ENCODE measurements at places on chromosomes 16 and 17.

GRCh38 chr17:68453991-68454665 is 3.2 kb downstream of the WIPI1 start:
- no peak for DNase-seq

DNA sequence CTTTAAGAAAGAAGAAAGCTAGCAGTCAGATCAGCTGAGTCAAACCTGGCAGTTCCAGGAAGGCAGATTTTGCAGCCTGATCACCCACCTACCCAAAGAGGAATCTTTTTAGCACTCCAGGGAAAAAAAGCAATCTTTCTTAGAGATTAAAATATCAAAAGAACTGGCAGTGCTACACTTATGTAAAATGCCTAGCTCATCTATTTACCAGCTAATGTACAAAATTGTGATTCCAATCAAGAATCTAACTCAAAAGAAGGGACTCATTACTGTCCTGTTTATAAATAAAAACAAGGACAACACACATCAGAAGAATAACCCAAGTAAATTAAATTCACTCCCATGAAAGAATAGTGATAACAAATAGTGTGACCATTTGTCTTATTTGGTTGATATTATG is 222.4 kb upstream of the ERCC4 start:
- DNase-seq, result no peak

DNA sequence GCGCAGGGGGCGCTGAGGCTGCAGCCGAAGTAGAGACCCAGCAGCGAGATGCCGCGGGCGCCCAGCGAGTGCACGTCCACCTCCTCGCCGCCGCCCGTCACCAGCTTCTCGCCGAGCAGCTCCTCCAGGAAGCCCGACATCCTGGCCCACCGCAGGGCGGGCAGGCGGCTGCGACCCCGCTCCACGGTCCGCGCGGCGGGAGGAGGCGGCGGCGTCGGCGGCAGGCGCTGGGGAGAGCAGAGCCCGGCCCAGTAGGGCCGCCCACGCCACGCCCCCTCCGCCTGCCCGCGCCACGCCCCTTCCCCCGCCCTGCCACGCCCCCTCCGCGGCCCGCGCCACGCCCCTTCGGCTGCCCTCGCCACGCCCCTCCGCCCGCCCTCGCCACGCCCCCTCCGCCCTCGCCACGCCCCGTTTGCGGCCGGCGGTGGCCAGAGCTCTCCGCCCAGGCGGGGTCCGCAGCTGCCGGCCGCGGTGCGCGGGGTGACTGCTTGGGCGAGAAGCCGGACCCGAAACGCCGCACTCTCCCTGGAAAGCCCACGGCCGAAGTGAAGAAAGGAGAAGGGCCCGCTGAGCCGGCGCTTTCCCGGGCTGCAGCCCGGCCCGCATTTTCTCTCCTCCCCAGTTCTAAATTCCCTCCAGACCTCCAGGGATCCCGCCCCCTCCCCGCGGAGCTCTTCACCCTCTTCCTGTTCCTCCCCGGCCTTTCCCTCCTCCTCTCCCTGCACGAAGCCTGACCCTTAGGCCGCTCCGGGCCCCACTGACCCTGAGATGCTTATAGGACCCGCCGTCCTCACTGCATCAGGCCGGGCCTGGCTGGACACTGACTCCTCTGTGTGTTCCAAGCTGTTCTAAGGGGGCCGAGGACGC is at the start of gene NXN:
Gene NXN, minus strand, starts transcription at position 238 of the 867 bp plus-strand sequence.
- no peak for DNase-seq

- DNase-seq, result no peak
Observed at GRCh38 chr17:66813296-66813695, 21.6 kb upstream of the CACNG5 start.

- no peak for DNase-seq
Observed at GRCh38 chr17:78939615-78940014, 14.4 kb upstream of the TIMP2 start.

- DNase-seq, result peak; percentile 93
Observed at GRCh38 chr17:37493249-37494027, 3.7 kb downstream of the DUSP14 start.

- no peak for DNase-seq
Observed at GRCh38 chr17:60664022-60664421, 13.6 kb upstream of the BCAS3 start.

DNA sequence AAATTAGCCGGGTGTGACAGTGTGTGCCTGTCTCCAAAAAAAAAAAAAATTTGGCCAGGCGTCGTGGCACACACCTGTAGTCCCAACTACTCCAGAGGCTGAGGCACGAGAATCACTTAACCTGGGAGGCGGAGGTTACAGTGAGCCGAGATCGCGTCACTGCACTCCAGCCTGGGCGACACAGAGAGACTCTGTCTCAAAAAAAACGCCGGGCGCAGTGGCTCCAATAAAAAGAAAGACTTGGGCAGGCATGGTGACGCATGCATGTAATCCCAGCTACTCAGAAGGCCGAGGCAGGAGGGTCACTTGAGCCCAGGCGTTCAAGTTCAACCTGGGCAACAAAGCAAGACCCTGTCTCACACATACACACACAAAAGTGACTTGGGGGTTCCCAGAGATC is 3.6 kb downstream of the LSM12 start:
- DNase-seq, result no peak

DNA sequence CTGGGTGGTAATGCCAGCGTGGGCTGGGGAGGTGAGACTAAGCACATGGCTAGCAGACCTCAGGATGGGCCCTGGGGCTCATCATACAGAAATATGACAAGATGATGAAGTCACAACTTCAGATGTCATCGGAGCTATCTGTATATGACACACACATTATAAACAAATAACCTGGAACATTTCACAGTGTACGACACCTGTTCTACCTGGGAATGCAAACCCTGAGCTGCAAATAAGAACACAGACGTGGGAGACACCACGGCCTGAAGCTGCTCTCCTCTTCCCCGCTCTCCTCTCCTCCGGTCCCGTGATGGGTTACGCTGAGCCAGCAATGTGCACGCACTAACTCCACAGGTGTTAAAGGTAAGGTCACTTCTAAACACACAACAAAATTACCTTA is 4.9 kb downstream of the PLD6 start:
- no peak for DNase-seq

DNA sequence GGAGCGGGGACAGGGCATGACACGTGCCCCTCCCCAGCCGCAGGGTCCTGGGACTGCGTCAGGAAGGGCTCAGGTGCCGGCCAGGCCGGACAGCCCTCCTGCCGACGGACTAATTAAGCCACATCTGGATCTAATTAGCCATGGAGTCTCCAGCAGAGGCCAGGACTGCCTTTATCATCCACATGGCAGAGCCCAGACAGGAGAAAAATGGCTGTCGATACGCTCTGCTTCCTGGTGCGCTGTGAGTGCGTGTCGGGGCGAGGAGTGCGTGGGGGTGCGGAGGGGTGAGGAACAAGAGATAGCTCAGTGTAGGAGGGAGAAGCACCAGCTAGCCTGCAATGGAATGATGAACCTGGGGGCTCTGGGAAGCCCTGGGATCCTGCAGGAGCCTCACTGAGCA is 218.8 kb downstream of the IRF8 start:
- DNase-seq, result no peak

DNA sequence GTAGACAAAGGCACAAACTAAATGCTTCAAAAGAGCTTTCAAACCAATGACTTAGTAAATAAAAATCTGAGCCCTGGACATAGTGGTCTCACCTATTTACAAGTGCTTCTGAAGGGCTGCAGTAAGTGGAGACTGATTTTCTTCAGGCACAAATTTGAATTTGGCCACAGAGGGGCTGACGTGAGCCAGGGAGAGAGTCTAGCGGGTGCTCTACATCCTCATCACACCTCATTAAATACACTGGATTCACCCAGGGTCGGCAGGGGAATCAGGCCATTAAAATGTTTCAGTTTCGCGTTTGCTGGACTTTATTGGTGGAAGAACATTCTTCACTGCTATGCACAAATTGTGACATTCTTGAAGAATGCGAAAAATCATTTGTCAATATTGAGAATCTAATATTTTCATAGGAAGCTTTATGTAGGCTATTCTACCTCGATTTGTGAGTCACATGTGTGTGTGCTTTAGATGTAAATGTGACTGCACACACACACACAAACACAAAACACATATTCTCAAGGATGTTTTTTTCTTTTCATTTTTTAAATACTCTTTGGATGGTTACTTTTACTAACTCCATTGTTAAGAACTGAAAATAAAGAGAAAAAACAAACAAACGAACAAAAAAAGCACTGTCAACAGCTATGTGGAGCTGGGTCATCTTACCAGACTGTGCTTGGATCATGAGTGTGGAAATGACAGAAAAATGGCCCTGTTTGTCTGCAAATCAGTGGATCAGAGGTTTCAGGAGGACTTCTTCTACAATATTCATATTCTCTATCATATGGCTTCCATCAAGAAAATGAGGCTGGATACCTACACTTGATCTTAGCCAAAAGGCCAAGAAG is 58.9 kb downstream of the CDH11 start:
- no peak for DNase-seq

GRCh38 chr16:24668481-24669061 is 60.9 kb upstream of the TNRC6A start:
- peak; percentile 53 for DNase-seq

DNA sequence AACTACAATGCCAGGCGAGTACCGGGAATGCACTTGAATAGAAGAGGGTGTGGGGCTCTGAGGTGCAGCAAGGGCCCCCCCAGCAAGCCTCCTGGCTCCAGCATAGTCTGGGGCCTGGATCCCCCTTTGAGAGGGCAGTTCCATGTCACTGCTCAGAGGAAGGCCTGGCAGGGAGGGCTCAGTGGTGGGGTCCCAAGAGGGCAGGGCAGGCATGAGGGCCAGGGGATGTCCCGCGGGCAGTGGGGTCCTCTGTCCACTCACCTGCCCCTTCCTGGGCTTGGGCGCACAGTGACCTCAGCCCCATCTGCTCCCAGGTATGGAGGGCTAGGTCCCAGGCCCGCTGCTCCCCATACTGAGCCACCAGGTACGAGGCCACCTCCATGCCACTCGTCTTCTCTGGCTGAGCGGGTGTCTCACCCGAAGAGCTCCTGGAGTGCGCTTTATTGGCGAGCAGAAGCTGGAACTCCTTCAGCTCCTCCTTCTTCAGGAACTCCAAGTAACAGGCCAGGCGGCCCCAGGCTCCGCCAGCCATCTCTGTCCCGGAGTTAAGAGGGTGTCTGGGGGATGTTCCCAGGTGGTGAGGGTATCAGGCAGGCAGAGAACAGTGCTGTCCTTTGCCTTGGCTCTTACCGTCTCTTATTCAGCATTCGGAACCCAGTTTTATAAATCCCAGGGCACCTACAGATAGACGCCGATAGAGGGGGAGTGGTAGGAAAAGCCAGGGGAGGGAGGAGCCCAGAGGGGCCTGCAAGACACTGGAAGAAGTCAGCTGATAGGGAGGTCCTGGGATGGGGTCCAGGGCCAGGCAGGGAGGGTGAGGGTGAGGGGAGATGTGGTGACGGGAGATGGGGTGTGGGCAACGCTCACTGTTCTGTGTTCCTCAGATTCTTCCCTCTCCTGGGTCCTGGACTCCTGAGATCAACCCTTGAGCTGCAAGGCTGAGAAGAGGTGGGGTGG is 605 bp downstream of the NLRP1 start:
- no peak for DNase-seq

DNA sequence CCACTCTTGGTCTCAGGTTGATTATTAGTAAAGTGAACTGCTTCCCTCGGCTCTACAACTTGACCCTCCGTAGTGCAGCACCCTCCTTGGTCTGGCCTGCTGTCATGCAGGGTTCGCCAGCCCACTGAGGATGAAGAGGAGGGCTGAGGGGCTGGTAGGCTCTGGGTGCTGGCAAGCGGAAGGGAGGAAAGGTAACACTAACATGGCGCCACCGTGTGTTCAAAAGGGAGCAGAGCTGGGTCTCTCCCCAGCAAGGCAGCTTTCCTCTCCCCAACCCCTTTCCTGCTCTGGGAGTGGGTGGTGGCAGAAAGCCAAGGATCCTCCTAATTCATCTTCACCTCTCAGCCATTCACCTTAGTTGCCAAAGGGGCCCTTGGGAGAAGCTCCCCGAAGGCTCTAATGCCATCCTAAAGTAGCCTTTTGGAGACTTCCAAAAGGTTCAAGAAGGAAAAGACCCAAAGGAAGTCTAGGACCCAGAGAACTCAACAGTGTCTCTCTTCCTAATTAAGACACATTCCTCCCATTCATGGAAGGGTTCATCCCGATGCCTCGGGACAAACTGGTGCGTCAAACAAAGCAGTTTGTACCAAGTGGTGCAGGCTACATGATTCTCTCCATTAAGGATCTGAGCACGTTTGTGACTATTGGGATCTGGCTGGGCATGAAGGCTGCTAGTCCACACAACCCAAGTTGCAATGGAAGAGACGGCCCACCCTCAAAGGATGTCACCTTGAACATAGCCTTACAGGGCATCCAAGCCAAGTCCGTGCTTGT is 90.8 kb upstream of the TOB1 start:
- no peak for DNase-seq

GRCh38 chr17:77438241-77439188 is 297.7 kb downstream of the SEC14L1 start:
- DNase-seq, result no peak

- no peak for DNase-seq
Observed at GRCh38 chr17:50542795-50543774, 3.9 kb upstream of the SPATA20 start.

- no peak for DNase-seq
Observed at GRCh38 chr17:80998748-80999535, 7.3 kb downstream of the CHMP6 start.

DNA sequence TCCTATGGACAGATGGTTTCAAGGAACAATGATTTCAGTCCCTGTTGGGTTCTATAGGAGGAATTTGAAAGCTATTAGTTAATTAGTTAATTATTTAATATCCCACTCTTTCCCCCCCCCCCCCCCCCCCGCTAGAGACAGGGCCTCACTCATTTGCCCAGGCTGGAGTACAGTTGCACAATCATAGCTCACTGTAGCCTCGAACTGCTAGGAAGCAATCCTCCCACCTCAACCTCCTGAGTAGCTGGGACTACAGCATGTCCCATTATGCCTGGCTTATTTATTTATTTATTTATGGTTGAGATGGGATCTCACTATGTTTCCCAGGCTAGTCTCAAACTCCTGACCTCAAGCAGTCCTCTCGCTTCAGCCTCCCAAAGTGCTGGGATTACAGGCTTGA is 15.0 kb upstream of the TAT start:
- DNase-seq, result no peak

DNA sequence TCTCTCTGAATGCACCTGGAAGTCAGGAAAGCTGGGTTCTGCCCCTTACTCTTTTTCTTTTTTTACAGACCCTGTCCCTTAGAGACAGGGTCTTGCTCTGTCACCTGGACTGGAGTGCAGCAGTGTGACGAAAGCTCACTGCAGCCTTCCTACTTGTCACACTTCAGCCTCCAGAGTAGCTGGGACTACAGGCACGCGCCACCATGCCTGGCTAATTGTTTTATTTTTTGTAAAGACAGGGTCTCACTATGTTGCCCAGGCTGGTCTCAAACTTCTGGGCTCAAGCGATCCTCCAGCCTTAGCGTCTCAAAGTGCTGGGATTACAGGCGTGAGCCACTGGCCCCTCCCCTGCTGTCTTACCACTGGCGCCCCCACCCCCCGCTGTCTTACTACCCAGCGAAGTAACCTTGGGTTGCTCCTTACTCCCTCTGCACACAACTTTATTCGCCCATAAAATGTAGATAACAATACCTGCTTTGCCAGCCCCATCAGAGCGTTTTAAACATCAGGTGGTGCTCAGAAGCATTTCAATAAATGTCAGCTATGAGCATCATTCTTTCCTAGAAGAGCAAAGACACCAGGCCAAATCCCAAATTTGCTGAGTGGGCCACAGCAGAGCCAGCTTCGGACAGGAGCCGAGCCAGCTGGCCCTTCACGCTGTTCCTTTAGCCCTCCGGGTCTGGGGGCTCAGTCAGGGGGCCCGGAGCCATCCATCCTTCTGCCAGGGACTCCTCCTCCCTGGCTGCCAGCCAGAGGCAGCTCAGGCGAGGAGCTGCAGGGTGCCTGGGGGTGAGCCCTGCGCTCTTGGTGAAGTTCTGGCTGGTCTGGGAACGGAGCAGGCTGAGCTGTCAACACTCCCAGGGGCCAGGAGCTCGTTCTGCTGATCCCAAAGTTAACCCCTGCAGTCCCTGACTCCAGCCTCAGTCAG is 24.4 kb downstream of the SRL start:
- no peak for DNase-seq

Data from fibroblast of skin of left biceps (primary cell).